ENCODE measurements at places on chromosomes 4 and X. TPM values are rescaled to one million over a fixed set of nuclear protein-coding genes. Genes with fewer than 3 reads are reported as not detected.

Gene PRDM8
- total RNA-seq: 6.2 TPM

Gene ATP8A1
- total RNA-seq: 156 TPM

GRCh38 chr4:128558896-128559679 lies 250.4 kb upstream of the JADE1 start:
- no peaks in the 10 kb centered on the region for H3K27me3 ChIP-seq
- H3K27ac ChIP-seq: no peak overlapping the region
- no peak for DNase-seq
- no peak overlapping the region for H3K4me3 ChIP-seq
- no peaks in the 10 kb centered on the region for H3K4me1 ChIP-seq

DNA sequence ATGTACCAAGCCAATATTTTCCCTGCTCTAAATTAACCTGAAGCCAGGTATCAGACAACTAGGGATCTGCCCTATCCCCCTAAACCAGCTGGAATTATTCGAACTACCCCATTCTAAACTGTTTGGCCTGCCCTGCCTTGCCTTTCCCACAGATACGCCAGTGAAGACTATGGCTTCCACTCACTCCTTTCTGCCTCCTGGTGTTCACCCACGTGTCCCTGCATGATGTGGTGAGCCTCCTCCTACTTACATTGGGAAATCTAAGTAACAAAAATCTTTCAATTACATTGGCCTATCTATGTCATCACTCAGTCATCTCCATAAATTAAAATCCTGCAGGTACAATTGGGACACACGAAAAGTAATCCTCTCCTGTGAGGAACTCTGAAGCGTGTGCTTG lies 6.1 kb upstream of the LDOC1 start:
- no peak overlapping the region for H3K4me3 ChIP-seq
- DNase-seq: no peak
- H3K27ac ChIP-seq: no peak overlapping the region

- H3K27me3 ChIP-seq: no peaks in the 10 kb centered on the region
- no peaks in the 10 kb centered on the region for H3K36me3 ChIP-seq
Observed at GRCh38 chr4:31100536-31100935, 380.4 kb downstream of the PCDH7 start.

GRCh38 chr4:154743683-154744340 lies at the start of gene LRAT:
TSS of gene LRAT (plus strand) at chr4:154744000. CDS start at chr4:154744327, 327 bp downstream.
- peaks cover 26% of the 10 kb centered on the region for H3K27me3 ChIP-seq
- peak within 1 kb of the TSS; percentile 7 for H3K4me3 ChIP-seq
- DNase-seq: no peak
- peaks cover 22% of the 10 kb centered on the region for H3K4me1 ChIP-seq
- no peak within 1 kb of the TSS for H3K27ac ChIP-seq

Gene PABPC4L
- total RNA-seq: not detected
